HuH-7 (cell line): ENCODE measurements at places on chromosomes 3 and 15.
A peak's percentile ranks its signal among the peaks of the same experiment; 100 is the strongest.

DNA sequence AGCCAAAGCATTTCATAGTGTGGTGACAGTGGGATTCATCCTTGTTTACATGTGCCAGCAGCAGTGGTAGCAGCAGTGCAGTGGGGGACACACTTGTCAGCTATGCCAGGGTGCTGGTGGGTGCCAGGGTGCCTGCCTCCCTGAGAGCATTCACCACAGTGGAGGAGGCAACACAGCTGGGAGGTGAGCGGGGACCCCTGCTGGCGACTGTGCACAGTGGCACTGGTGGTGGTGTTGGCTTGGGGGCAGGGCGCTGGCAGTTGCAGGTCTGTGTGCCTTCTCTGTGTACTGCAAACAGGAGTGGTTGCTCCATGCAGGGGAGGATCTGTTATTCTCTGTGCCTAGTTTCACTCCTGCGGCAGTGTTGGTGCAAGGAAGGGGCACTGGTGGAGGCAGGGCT lies 41.2 kb downstream of the CEP63 start:
- DNase-seq = peak; percentile 26

- DNase-seq = no peak
These were observed 82.2 kb downstream of the RBMS3 start for GRCh38 chr3:29363110-29363509.

DNA sequence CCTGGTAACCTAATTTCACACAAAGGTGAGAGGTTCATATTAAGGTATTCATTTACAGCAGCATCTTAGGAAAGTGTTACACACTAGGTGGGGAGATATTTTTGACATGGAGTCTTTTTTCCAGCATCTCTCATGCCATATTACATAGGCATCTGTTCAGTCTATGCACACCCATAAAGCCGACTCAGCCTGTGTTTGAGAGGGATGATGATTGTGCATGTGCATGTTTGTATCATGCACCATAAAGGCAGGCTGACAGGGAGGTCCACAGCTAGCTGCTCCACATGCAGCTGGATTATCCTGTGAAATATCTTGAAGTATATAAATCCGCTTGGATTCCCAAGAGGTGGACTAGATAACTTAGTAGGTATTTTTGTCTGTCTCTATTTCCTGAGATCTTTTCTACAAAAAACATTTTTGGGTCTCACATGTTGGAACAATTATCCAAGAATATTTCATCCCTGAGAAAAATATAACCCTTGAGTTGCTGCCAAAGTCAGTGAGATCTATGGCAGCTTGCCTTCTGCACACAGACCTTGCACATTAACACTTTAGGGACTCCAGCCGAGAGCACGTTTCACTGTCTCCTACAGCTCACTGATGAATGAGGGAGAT lies 288.4 kb upstream of the DPH6 start:
- DNase-seq = no peak

DNA sequence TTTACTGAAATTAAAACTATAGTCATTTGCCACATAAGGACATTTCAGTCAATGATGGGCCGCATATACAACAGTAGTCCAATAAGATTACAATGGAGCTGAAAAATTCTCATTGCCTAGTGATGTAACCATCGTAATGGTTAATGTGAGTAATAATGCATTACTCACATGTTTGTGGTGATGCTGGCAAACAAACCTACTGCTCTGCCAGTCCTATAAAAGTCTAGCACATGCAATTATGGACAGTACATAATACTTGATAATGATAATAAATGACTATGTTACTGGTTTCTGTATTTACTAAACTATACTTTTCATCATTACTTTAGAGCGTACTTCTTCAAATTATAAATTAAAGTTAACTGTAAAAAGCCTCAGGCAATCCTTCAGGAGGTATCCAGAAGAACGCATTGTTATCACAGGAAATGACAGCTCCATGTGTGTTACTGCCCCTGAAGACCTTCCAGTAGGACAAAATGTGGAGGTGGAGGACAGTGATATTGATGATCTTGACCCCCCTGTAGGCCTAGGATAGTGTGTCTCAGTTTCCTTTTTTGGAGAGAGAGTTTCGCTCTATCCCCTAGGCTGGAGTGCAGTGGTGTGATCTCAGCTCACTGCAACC lies 102.7 kb downstream of the ATP1B3 start:
- DNase-seq = no peak

GRCh38 chr15:77748078-77749064 lies 115.7 kb upstream of the LINGO1 start:
- DNase-seq = no peak

DNA sequence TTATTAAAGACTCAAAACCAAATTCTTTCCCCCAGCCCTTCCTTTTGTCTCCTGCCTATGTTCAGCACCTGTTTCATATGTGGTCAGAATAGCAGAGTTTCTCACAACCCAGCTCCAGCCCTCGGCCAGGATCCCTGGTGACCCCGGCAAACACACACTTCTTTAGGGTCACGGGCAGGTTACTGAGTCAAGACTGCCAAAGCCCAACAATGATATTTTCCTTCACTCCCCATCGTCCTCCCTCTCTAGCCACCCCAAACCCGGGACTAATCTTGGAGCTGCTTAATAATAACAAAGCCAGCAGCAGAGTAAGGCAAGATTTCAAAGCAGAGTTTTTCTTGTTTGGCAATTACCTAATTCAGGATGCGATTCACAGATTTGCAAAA lies 25.5 kb downstream of the RARB start:
- DNase-seq = no peak

DNA sequence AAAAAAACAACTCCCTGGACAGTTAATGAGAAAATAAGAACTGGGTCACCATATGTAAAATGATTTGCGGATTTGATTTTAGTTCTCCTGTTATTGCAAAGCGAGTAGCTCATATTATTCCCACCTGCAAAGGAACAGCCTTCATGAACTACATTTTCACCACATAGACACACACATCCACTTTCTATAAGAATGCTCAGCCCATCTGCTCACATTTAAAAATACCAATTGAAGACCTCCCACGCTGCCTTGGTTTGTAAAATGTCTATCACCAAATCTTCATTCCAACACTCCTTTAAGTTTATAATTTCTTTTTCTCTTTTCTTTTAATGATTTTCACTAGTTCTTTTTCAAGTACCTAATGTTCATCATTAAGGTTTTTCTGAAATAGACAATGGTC lies 148.6 kb downstream of the FGF12 start:
- no peak for DNase-seq

- no peak for DNase-seq
These were observed 300.8 kb downstream of the ZBTB20 start for GRCh38 chr3:114846252-114846651.

DNA sequence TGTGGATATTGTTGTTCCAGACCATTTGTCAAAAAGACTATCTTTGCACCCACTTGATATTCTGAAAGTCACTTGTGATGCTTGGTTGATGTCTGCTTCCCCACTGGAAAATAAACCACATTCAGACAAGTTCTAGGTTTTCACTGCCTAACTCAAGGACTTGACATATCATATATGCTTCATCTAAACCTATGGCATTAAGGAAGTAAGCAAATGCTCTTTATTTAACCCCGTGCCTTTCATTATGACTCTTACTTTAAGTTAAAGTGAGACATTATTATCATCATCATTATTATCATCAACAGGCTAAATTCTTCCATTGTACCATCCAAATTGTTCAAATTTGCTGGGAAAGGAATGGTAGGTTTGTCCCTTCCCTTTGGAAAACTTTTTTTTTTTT lies 30.8 kb upstream of the C3orf80 start:
- DNase-seq = no peak

GRCh38 chr15:69891070-69891536 lies 206.6 kb downstream of the TLE3 start:
- no peak for DNase-seq

- DNase-seq = no peak
These were observed 1.7 kb upstream of the PLCB2 start for GRCh38 chr15:40309344-40309862.

- no peak for DNase-seq
These were observed 73.8 kb downstream of the RBPMS2 start for GRCh38 chr15:64701482-64702184.
